Hippocampal formation (tissue), 2 donors: ENCODE measurements at places on chromosomes 2 and 18.

DNA sequence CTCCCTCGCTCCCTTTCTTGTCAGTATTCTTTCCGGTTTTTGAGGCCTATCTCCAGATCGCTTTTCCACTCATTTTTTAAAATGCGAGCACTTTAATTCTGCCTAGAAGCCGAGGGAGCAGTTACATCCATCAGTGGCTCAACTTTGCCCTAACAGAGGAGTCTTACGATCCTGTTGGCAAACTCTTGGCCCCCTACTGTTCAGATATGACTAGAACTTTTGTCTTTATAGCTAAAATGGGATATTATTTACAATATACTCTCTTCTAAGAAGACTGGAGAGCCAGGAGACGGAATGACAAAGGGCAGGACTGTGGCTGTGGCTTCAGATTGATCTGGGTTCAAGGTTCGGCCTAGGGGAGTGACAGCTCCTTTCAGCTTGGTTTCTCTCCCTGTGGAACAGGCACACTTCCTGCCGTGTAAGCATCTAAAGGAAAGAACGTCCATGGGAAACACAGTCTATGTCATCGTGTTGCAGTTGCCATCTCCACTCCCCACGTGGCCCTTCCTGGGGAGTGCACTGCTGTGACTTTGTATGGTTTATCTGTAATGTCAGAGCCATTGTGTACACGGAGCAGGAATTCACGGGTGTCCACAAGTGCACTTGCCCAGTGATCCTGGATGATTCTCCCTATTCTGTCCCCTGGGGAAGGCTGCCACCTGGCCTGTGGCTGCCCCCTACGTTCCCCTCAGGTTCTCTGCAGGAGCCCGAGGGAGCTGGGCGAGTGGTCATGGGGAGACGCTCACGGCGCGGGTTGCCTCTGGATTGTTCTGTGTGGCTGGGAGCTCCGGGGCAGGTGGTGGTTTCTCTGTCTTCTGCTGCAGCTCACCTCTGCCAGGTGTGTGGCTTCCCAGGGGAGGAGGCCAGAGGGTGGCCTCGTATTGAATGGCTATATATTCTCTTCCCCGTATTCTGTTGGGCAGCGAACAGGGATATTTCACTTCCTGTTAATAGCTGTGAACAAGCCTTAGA, 222.0 kb downstream of the LDLRAD4 start:
- DNase-seq, result no peak

DNA sequence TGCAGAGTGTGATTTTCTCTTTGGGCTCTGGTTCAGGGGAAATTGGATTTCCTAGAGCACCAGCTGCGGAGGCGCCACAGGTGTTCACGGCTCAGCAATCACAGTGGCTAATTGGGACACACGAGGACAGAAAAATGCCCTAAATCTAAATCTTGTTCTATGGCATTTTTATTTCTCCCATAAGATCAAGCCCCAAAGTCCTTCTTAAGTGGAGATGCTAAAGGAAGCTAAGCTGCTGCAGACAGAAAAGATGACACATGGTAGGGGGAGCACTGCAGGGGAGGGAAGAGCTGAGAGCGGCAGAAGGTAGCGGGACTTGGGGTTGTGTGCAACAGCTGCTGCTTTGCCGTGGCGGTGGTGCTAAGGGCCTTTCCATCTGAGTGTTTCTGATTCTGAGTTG, 280.6 kb downstream of the MYT1L start:
- DNase-seq, result no peak

DNA sequence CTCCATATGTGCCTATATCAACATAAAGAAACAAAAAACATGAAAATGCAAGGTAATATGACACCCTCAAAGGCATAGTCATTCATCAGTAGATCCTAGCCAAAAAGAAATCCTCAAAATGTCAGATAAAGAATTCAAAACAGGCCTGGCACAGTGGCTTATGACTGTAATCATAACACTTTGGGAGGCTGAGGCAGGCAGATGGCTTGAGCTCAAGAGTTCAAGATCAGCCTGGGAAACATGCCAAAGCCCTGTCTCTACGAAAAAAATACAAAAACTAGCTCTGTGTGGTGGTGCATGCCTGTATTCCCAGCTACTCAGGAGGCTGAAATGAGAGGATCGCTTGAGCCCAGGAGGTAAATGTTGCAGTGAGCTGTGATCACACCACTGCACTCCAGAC, 284.6 kb upstream of the KLHL29 start:
- DNase-seq, result no peak

GRCh38 chr2:240356700-240357640, 78.5 kb upstream of the GPC1 start:
- no peak for DNase-seq

GRCh38 chr2:226772389-226773179, 27.0 kb downstream of the IRS1 start:
- DNase-seq, result no peak

GRCh38 chr2:236676136-236676873, 106.7 kb downstream of the ACKR3 start:
- no peak for DNase-seq

DNA sequence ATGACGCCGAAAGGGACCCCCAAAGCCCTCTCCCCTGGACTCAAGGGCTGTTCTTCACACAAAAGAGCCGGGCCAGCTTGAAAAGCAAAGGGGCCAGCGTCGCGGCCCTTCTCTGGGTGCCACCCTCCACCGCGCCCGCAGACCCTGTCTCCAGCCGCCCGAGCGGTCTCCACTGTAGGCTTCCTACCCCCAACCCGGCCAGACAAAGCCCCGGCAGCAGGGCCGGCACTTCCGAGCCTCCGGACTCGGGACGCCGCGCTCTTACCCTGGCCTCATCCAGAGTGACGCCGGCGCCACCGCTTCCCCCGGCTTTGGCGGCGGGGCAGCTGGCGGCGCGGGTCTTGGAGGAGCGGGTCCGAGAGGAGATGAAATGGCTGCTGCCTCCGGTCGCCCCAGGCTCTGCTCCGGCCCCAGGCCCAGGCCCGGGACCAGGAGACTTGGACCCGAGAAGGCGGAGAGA, 603 bp downstream of the ATAD2B start:
- DNase-seq, result no peak

GRCh38 chr2:121897335-121897970, 142.0 kb downstream of the TSN start:
- DNase-seq, result no peak

DNA sequence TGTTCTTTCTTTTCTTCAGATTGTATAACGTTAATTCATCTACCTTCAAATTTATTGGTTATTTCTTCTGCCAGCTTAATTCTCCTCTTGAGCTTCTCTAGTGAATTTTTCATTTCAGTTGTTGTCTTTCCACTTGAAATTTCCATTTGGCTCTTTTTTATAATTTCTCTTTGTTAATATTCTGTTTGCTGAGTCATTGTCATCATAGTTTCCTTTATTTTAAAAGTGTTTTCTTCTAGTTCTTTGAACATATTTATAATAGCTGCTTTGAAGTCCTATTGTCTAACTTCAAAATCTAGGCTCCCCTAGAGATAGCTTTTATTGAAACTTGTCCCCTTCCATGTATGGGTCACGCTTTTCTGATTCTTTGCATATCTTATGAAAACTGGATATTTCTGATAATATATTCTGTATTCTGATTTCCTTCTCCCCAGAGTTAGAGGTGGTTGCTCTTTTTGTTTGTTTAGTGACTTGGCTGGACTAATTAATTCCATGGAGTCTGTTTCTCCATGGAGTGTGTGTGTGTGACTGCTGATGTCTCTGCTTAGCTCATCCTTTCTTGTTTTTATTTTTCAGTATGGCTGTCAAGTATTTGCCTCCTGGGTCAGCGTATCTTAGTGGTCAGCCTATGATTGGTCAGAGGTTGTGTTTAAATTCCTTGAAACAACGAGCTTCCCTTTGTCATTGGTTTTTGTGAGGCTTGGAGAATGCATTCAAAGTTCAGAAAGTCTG, 47.6 kb downstream of the DIS3L2 start:
- DNase-seq, result no peak

GRCh38 chr2:125169764-125170146, 1144.7 kb downstream of the CNTNAP5 start:
- no peak for DNase-seq

- no peak for DNase-seq
Observed at GRCh38 chr2:11121099-11121822, 34.0 kb upstream of the SLC66A3 start.

DNA sequence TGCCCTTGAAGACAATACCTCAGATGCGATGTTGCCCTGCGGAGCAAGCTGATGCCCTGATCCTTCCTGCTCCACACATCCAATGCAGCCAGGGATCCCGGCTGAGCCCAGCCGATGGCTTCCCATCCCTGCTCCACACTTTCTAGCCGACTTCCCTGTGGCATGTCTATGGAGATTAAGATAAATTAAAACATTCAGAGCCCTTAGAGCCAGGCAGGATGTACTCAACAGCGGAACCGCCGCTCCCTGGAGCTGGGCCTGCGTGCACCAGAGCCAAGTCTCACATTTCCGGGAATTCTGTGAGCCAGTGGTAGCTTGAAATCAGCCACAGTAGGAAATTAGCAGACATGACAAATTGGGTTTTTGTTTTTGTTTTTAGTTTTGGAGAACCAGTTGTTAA, 620.6 kb downstream of the GALR1 start:
- DNase-seq, result no peak

GRCh38 chr2:76288146-76288545, 577.4 kb upstream of the GCFC2 start:
- no peak for DNase-seq

- no peak for DNase-seq
Observed at GRCh38 chr18:63175264-63175663, 144.3 kb downstream of the BCL2 start.
